ENCODE measurements at places on chromosomes 12 and 14.

GRCh38 chr14:97413966-97414717 lies 617.0 kb downstream of the VRK1 start:
- DNase-seq, result no peak

- no peak for DNase-seq
Observed at GRCh38 chr12:119024356-119024755, 43.0 kb downstream of the SRRM4 start.

DNA sequence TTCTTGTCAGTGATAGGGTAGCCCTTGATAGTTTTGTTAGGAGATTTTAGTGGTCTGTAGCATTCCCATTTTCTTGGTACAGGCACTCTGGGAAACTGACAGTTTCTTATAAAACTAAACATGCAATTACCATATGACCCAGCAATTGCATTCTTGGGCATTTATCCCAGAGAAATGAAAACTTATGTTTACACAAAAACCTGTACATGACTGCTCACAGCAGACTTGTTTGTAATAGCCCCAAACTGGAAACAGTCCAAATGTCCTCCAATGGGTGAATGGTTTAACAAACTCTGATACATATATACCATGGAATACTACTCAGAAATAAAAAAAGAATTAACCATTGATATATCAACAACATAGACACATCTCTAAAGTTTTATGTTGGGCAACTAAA lies 75.5 kb downstream of the BORCS5 start:
- DNase-seq, result no peak

DNA sequence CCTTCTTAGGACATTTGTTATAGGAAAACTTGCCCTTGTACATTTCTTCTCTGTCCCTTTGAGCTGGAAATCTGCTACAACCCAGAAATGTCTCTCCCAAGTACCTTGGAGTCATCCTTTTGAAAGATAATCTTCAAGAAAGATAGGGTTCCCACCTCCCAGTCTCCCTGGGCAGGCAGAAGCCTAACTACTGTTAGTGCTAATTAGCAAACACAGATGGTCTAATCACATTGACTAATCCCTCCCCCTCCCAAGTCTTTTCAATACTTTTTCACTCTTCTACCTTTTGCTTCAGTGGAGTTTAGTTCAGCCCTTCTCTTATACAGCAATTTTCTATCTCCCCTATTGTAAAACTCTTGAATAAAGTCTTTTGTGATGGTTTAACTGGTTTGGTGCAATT lies 129.8 kb upstream of the PPFIA2 start:
- no peak for DNase-seq

DNA sequence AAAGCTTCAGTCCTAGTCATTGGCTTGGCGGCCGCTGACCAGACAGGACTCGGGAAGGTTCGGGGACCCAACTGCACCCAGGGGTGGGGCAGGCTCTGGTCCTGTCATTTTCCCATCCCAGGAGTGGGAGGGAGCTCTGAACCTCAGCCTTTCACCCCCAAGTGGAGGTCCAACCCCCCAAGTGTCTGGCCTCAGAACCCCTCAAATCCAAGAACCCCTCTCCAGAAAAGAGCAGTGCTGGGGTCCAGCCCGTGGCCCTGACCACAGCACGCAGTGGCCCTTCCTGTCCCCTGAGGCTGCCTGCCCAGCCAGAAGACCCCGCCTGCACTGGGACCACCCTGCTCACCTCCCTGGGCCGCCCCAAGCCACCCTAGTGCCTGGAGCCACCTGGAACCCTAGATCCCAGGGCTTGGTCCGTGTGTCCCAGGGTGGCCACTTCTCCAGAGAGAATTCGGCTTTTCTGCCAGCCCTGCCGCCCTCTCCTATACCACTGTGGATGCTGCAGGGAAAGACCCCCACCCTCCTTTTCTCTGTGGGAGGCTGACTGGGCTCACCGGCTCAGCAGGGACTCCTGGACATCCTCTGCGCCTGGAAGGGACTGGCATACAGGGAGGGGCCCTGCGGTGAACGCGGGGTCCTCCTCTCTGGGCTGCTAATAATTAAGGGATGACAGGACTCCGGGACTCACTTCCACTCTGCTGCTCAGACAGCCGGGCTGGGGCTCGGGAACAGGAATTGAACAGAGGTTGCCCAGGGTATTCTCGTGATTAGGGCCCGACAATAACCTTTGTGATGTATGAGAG lies 326.9 kb upstream of the SFSWAP start:
- DNase-seq, result no peak

DNA sequence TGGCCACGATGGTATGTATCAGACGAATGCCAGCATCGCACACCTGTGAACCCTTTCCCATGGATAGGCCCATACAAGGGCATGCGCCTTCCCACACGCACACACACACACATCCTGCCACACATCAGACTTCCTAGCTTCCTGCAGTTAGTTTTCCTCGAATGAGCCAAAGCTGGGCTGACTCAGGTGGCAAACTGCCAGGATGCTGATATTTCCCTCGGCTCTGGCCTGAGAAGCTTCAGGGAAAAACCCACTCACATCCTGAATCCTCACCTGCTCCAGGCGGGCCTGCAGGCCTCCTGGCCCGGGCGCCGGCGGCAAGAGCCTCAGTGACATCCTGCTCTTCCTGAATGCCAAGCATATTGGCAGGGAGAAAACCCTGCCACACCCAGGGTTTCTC lies 22.4 kb downstream of the CALM1 start:
- DNase-seq, result no peak

DNA sequence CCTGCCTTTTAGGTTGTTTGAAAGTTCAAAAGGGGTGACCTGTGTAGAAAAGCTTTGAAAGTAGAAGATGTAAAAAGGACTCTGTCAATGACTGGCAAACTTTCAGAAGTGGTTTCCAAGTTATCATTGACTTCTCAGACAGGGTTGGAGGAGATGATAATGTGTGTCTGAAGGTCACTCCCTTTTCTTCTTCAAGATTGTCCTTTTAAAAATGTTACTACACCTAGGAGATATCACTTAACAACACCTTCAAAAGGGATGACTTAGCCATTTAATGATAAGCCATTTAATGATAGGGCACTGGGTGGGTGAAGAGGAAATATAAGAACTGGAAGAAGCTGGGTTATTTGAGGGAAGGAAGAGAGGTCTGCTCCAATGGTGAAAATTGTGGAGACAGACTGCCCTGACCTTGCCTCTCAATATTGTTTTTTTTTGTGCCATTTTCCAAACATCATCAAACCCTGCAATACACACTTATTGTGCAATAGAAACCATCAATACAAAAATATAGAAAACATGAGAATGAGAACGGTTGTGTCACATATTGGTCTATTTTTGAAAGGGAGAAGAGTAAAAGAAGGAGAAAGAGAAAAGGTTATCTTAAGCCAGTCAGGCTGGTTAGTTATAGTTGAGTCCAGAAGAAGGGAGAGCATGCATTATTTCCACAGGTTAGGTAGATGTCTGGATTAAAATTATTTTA lies 38.8 kb downstream of the BEST3 start:
- DNase-seq, result no peak

DNA sequence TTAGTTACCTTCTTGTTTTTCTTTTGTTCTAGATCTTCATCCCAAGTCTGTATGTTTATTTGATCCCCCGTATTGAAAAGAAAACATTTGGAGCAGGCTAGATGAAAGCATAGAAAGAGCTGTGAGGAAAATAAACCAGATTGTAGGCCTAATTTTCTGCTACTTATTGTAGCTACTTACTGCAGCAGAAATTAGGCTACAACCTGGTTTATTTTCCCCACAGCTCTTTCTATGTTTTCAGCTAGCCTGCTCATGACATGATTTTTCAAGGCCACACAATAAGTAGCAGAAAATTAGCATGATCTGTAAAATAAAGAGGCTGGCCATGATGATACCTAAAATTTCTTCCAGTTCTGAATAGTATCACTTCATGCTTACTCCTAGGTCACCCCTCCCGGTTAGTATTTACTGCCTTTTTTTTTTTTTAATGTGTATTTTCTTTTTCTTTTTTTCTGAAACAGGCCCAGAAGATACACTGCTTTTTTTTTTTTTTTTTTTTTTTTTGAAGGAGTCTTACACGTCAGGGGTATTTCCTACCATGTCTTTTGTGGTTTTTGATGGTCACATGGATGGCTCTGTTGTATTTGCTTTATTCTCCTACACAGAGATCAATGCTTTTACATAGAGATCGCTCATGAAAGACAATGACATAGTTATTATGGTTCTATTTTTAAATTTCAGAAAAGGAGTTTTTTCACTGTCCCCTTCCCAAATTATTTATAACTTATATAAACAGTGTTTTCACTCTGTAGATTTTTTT lies 32.3 kb downstream of the BHLHE41 start:
- no peak for DNase-seq

GRCh38 chr12:49187184-49187583 lies 1.7 kb downstream of the TUBA1A start:
- no peak for DNase-seq

DNA sequence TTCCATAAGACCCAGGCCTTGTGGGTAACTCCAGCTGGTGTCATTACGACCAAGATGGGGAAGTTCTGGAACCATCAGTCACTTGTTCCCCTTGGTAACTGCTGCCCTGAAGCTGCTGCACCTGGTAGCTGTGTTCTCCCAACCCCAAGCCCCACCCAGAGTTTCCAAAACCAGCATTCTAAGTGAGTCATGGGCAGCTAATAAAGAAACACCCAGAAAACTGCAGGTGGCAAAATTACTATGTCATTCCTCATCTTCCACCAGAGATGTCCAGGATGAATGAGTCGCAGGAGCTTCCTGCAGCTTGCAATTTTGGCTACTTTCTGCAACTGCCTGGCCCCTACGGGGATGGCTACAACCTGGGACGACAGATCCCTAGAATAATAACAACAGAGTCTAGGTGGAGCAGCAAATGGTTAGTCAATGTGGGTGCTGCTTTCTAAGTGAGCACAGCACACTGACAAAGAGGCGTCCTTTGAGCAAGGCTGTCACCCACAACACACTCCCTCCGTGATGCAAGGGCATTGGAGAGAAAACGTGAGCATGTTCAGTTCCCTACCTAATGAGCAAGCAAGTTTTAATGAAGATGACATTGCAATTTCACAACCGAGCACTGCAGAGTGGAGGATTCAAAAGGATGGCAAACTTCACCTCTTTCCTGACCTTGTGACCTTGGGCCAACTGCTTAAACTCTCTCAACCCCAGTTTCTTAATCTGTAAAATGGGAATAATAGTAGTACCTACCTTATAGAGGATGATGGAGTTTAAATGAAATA lies 301.4 kb upstream of the NOS1 start:
- DNase-seq, result no peak

- DNase-seq, result no peak
Observed at GRCh38 chr14:28966416-28967233, 200.0 kb downstream of the FOXG1 start.

DNA sequence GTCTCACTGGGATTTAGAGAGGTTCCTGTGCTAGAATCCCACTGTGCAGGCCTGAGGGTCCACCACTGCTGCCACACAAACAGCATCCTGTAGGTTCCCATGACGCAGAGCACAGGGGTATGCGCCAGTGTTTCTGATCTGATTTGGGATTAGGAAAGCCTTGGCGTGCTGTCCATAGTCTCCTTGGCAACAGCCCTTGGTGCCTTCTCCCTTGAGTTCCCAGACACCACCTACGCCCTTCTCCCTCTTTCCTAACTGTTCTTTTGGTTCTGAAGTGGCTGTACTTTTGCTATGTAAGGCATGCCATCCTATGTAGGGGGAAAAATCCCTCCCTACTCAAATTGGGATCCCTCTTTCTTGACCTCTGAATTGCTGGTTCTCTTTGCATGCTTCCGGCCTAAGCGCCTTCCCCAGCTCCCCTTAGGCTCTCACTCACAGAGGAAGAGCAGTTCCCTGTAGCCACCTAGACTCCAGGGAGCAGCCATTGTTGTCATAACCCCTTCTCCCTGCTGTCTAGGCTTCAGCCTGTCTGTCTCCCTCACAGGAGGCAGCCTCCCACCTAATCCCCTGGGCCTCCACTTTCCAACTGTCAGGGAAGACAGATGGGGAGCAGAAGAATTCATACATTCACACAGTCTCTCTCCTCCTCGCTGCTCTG lies 14.8 kb upstream of the RIC8B start:
- DNase-seq, result no peak

- peak; percentile 13 for DNase-seq
Observed at GRCh38 chr12:78229591-78230101, 399.0 kb downstream of the NAV3 start.

GRCh38 chr14:88137327-88137726 lies 132.4 kb downstream of the GPR65 start:
- no peak for DNase-seq

DNA sequence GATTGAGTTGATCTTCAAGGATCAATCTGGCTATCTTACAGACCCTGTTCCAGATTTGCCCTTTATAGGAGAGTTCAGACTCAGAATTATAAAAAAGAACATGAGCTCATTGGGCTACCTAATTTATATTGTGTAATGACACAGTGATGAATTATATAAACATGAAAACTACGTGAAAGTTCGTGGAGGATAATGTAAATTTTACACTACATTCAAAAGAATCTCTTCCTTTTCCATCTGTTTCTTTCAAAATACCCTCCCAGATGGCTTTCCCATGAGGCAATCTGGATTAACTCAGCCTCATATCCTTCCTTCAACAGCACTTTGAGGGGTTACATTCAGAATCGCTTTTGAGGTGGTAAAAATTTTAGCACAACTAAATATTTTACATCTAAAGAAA lies 129.3 kb downstream of the HMGA2 start:
- no peak for DNase-seq

GRCh38 chr14:103534576-103535061 lies 5.6 kb downstream of the TRMT61A start:
- DNase-seq, result no peak

GRCh38 chr14:87241018-87241768 lies 751.8 kb downstream of the GALC start:
- DNase-seq, result no peak

- DNase-seq, result no peak
Observed at GRCh38 chr12:86050010-86050409, 175.9 kb downstream of the NTS start.

- no peak for DNase-seq
Observed at GRCh38 chr12:10967409-10967808, 19.3 kb downstream of the TAS2R50 start.

- DNase-seq, result no peak
Observed at GRCh38 chr14:91337699-91338335, 79.8 kb downstream of the CCDC88C start.

DNA sequence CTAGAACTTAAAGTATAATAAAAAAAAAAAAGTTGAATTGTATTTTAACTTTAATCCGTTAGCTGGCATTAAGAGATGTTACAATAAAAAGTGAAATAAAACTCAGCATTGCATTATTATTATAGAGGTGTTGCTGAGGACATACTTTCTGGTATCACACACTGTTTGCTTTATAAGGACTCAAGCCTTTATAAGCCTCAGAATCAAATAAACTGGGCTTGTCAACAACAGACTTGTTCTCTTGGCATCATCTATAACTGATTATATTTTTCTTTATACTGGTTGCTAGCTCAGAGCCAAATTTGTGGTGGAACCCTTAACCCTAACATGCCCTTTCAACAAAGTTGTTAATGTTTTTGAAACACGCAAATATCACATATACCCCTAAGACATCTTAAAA lies 62.3 kb downstream of the DDHD1 start:
- DNase-seq, result no peak

- no peak for DNase-seq
Observed at GRCh38 chr12:10861366-10861765, 12.1 kb upstream of the PRR4 start.

- no peak for DNase-seq
Observed at GRCh38 chr12:94622475-94622874, 27.9 kb downstream of the TMCC3 start.
